Hindlimb muscle (tissue), 1 donor: ENCODE measurements at places on chromosomes 3 and 15.

- DNase-seq, result no peak
Measured at GRCh38 chr3:154886437-154886836, 193.7 kb upstream of the MME start.

- no peak for DNase-seq
Measured at GRCh38 chr15:41980654-41981323, 8.4 kb upstream of the EHD4 start.

DNA sequence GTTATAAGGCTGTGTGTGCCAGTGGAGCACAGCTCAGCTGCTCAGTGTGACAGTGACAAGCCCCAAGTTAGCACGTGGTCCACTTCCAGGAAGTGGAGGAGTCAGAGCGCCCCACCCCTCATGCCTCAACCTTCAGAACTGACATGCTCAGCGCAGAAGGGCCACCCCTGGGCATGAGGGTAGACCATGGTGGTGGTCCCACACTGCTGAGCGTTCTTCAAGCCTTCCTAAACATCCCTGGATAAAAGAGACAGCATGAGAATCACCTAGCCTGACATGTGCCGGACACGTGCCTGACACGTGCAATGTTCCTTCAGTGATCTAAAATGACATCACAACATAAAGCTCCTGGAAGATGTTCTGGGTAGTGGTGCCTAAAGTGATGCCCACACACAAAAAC, 16.8 kb downstream of the ATP10A start:
- no peak for DNase-seq

GRCh38 chr3:129617381-129618185, 11.1 kb upstream of the PLXND1 start:
- no peak for DNase-seq

GRCh38 chr3:194306771-194307640, 44.1 kb downstream of the CPN2 start:
- no peak for DNase-seq

- peak; percentile 98 for DNase-seq
Measured at GRCh38 chr3:50611464-50612233, at the start of gene CISH. CISH (minus strand) TSS chr3:50611774; CDS start chr3:50611650, 124 bp downstream.

DNA sequence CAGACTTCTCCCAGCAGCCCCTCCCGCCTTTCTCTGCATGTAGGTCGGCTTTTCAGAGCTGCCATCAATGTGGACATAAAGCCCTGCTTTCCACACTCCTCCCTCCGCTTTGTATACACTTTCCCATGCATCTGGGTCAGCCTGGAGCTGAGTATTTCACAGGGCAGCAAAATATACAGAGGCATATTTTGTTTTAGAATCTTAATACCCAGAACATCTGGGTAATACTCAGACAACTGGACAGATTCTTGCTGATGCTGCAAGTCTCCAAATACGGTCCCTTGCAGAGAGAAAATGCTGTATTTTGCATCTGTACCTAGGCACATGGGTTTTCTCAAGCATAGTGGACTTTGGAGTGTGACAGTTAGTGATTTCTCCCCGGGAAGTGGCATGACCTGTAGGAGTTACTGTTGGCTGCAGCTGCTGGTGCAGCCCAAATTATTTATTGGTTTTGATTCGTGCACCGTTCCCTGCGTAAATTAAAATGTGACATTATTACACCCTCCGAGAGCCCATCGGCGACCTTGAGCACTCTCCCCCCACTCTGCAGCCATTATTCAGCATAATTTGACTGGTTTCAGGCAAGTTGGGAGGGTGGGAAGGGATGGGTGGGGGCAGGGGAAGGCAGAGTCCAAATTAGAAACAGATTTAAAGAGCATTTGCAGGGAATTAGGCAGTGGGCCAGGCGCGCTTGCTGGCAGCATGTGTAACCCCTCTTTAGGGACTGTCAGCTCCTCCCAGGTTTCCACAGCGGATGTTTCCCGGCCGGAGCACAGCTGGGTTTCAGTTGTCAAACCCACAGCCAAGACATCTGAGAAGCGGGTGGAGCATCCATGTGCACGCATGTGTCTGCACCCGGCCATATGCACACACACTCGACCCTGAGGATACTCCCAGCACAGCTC, 100.8 kb downstream of the CPN2 start:
- peak; percentile 92 for DNase-seq

DNA sequence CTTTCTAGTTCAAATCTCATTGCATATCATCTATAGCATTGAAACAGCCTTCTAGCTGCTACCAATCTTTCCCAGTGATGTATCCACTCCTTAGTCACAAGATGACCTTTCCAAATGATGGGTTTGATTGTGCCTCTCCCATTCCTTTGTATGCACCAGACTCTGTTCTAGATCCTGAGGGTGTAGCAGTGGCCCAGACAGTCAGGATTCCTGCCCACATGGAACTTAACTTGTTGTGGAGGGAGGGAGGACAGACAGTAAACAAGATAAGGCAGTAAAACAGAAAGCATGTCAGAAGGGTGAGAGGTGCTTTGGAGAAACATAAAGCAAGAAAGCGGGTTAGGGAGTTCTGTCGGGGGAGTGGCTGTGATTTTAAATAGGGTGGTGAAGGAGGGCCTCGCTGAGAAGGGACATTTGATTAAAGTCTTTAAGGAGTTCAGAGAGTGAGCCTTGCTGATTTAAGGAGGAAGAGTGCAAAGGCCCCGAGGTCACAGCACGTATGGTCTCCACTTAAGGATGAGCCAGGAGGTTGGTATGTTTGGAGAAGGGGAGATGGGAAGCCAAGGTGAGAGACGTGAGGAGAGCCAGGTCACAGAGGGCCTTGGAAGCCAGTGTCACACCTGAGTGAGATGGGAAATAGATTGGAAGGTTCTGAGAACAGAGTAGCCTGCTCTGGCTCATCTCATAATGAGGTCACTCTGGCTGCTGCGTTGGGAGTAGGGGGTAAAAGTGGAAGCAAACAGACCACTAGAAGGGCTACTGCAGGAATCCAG, 38.3 kb downstream of the FAM43A start:
- DNase-seq, result no peak

GRCh38 chr3:132549890-132550578, 47.0 kb upstream of the ACKR4 start:
- DNase-seq, result no peak

- DNase-seq, result peak; percentile 94
Measured at GRCh38 chr3:51498876-51499738, 708 bp downstream of the DCAF1 start.

DNA sequence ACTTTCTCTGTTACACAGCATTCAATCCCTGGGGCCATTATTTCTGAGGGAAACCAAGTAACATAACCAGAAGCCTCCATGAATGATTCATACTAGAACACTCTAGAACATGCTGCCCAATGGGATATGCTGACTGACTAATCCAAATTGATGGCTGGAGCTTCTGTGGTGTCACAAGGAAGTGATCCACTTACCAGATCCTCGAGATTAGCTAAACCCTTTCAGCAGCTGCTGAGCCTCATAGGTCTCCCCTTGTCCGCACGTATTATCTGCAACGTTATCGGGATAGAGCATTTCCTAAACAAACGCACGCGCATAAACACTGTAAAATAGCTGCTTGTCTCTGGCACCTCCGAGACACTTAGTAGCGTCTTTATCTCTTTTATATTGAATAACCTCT, 61.2 kb upstream of the PROK2 start:
- DNase-seq, result no peak

DNA sequence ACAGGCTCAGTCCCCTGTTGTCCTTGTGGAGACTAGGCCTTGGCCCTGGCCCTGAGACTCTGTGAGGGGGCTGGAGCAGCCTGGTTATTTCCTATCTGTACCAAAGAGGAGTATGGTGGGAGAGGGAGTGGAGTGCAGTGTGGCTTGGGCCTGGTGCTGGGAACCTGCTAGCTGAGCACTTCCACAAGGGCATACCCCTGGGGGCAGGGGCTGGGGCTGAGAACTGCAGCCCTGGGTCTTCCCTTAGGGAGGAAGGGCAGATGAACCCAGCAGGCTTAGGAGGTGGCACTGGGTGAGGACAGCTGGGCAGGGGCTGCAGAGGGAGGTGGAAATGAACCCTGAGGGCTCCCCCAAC, 3.5 kb upstream of the CHST14 start:
- no peak for DNase-seq

DNA sequence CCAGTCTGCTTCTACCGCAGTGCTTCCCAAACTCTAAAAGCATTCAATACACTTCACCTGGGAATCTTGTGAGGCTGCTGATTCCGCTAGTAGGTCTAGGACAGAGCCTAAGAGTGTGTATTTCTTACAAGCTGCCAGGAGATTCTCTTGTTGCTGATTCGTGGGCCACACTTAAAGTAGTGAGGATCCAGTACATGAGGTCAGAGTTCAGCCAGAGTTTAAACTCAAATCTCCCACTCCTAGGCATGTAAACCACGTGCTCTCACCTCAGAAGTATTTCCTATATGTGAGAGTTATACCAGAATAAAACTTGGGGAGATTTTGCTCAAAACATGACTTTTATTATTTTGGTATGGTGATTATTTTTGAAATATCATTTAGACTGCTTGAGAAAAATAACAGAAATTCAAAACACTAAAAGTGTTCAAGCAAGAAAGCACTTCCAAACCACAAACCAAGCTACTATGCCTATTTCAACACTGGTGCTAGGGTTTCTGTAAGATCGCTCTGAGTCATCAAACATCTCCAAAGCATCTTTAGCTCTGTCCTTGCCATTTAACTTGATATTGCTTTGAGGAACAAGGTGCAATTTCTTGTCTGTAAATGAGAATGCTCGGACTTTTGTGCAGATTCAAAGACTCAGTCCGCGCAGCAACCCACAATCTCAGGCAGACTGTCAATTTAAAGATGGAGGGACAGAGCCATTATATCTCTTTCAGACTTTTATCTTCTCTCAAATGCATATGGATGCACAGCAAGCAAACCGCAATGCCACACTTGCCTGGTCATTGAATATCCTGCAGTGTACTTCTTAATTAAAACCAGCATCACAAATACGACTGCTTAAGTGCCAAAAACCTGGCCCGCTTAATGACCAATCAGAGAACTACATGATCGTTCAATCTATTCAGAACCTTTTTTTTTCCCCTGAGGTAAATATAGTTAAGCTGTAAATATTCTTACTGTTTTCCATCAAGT, 59.8 kb downstream of the AGTR1 start:
- DNase-seq, result no peak

DNA sequence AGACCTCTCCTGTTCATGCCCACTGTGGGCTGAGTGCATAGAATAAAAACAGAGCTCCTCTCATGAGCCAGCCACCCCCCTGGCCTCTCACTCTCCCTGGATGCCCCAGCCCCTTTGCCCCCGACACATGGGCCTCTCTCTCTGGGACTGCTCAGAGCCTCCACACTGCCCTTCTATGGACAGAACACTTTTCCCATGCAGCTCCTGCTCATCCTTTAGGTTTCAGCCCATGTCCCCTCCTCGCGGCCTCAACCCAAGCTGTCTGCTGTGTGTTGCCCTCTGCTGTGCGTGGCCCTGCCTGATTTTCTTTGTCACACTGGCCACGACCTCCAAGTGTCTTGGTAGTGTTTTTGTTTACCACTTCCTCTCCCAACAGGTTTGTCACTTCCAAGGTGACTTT, 20.7 kb upstream of the PRR23E start:
- DNase-seq, result no peak

GRCh38 chr3:42495393-42495792, 7.0 kb upstream of the VIPR1 start:
- DNase-seq, result no peak

GRCh38 chr15:39889601-39890000, 30.5 kb downstream of the GPR176 start:
- no peak for DNase-seq

- no peak for DNase-seq
Measured at GRCh38 chr3:152243721-152244516, 24.8 kb upstream of the MBNL1 start.

DNA sequence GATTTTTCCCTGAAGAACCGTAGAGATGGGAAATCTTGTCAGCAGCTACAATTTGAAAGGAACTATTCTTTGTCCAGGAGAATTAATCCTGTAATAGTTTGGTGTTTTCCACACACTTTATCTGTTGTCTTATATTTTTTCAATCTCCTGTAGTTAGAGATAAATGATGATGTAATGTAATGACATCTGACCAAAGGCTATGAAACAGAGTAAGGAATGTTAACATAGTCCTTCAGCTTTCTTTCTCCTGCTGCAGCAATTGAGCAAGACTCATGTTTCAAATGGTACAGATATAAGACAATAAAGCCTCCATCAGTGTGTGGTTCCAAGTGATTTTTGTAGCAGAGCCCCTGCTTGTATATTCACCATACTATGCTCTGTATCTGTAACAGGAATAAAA, 1028.4 kb downstream of the SI start:
- no peak for DNase-seq

DNA sequence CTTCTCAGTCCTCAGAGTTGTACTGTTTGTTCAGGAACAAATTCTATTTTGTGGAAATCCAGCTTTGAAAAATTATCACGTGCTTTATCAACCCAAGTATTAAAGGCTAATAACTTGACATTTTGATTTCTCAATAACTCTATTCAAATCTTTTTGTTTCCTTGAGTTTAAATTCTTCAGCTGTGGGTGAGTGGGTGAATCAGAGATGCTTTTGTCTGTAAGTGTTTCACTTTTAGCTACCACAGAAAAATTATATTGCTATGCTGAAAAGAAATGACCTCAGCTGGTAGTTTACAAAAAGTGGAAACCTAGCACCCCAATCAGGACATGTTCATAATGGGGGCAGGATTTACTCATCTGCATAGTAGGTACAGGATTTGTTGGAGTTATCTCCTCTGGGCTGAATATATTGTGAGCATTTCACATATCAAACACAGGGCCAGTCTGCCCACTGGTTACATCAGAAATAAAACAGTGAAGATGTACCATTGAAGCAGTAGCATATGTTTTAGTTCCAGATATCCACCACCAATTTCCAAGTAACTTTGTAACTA, 30.5 kb downstream of the MINDY4B start:
- DNase-seq, result no peak

DNA sequence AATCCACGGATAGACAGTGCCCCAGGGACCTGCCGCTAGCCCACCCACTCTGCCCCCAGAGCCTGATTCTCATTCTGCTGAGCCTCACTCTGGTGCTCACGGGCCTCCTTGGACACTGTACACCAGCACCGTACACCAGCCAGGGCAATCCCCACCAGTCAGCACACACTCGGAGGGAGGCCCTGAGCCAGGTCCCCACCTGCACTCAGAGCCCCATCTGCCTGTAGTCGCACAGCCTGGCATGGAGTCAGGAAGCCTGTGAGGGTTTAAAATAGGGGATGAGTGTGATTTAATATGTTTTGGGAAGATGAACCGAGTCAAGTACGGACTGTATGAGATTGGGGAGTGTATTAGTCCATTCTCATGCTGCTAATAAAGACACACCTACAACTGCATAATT, 223.0 kb downstream of the SLCO3A1 start:
- DNase-seq, result no peak

- DNase-seq, result no peak
Measured at GRCh38 chr3:14340960-14341708, 61.3 kb upstream of the SLC6A6 start.

- DNase-seq, result no peak
Measured at GRCh38 chr3:120497818-120498217, 47.0 kb upstream of the FSTL1 start.

DNA sequence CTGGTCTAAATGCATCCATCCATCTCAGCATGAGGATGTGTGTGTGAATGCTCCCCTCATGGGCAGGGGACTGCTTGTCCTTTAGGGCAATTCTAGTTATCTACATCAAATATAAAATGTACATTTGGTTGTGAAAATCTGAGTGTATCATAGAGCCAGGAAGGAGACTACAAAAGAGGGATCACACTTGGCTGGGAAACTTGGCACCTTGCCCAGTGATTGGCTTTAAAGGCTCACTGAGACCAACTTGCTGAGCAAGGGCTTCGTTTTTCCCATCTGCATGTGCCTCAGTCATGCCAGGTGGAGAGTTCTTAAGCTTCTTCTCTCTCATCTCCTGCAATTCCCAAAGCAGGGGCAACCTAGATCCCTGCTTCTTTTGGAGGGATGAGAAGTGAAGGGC, 5.2 kb downstream of the CAPN3 start:
- no peak for DNase-seq
